ENCODE measurements at places on chromosomes 4 and X. TPM values are rescaled to one million over a fixed set of nuclear protein-coding genes. Genes with fewer than 3 reads are reported as not detected.

The ASB5 gene
- not detected for total RNA-seq

The H2BW2 gene
- not detected for total RNA-seq

The ZNF711 gene
- total RNA-seq, result 0.11 TPM

The IL3RA gene
- 0.60 TPM for total RNA-seq

The AFM gene
- total RNA-seq, result not detected

The TLR8 gene
- total RNA-seq, result not detected

The CT83 gene
- total RNA-seq, result not detected

The KLHL2 gene
- total RNA-seq, result 36.4 TPM

The SUV39H1 gene
- 35.3 TPM for total RNA-seq

The PHKA1 gene
- 0.44 TPM for total RNA-seq

The FBXL5 gene
- 40.9 TPM for total RNA-seq

The DNAAF6 gene
- total RNA-seq, result not detected

The PITX2 gene
- not detected for total RNA-seq

The TKTL2 gene
- not detected for total RNA-seq

The NKX6-1 gene
- total RNA-seq, result not detected

The STK26 gene
- 60.2 TPM for total RNA-seq

The MSX1 gene
- total RNA-seq, result not detected

The HSD17B13 gene
- 0.16 TPM for total RNA-seq

The SRPX gene
- 1.5 TPM for total RNA-seq

The UNC5C gene
- not detected for total RNA-seq

The GYPA gene
- not detected for total RNA-seq

The EREG gene
- not detected for total RNA-seq

The NXF2 gene
- not detected for total RNA-seq

The ARX gene
- total RNA-seq, result not detected

The RTL3 gene
- total RNA-seq, result 0.08 TPM

Measured in activated CD8-positive, alpha-beta T cell treated with anti-CD3 and anti-CD28 coated beads, Interleukin-2, amount 10 ng/mL, durations not matched to agents 7 days and 5 days (primary cell).